Activated T-cell treated with anti-CD3 and anti-CD28 coated beads, Interleukin-2, amount 50 U/mL, for 24 hours (primary cell): ENCODE measurements at places on chromosomes 7 and 10.

DNA sequence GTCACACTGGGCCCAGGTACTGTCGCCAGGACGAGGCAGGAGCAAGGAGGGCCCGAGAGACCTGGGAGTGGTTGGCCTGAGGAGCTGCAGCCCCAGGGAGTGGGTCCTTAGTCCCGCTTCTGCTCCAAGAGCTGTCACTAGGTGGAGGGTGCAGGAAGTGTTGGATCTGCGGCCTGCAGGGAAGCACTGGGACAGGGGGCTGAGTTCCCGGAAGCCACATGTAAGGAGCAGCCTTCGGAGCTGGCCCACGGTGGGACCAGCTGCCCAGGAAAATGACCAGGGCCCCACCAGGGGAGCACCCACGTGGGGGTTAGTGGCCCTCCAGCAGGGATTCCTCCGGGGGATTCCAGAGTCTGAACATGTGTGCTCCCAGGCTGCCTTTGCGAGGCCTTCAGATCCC, 9.2 kb upstream of the AQP1 start:
- no peak overlapping the region for H3K4me3 ChIP-seq
- H3K4me1 ChIP-seq = no peaks in the 10 kb centered on the region
- H3K27ac ChIP-seq = no peak overlapping the region
- DNase-seq = no peak

- no peak overlapping the region for H3K4me3 ChIP-seq
- H3K27ac ChIP-seq = no peak overlapping the region
- H3K36me3 ChIP-seq = no peaks in the 10 kb centered on the region
- no peaks in the 10 kb centered on the region for H3K4me1 ChIP-seq
Measured at GRCh38 chr7:107017965-107018719, 26.4 kb upstream of the PRKAR2B start.

GRCh38 chr7:131189488-131189887, 138.2 kb upstream of the MKLN1 start:
- H3K27ac ChIP-seq = peak overlapping the region; percentile 95
- H3K4me1 ChIP-seq = peaks cover 59% of the 10 kb centered on the region
- H3K36me3 ChIP-seq = peaks cover 2% of the 10 kb centered on the region
- peak overlapping the region; percentile 35 for H3K4me3 ChIP-seq

- H3K27ac ChIP-seq = no peak overlapping the region
- no peak for DNase-seq
- H3K27me3 ChIP-seq = peaks cover 21% of the 10 kb centered on the region
- peaks cover 9% of the 10 kb centered on the region for H3K4me1 ChIP-seq
Measured at GRCh38 chr10:132063432-132063831, 2.3 kb upstream of the JAKMIP3 start.

DNA sequence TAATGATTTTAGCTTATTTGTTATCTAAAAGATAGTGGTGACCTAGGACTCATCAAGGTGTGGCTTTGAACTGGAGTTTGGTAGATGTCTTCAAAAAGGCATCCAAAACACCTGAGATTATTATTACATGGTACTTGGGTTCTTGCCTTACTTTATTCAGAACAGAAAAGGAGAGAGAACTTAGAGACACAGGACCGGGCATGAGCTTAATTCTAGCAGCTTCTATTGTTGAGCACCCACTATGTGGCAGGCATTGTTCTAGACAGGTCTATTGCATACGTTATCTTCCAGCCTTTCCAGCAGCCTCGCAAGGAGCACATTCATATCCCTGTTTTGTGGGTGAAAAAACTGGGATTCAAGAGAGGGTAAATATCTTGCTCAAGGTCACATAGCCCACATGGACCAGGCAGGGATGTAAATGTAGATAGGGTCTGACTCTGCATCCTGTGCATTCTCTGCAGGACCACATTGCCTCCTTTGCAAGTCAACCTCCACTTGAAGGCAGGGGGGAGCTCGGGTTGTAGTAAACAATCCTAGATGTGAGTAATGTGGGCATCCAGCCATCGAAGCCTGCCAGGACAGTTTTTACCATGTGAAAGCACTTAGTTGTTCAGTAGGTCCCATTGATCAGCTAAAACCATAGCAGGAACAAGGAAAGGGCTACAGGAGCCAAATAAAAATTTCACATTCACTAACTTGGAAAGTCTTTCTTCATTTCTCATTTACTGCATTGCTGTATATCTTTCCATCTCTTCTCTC, 551.4 kb downstream of the LRMDA start:
- DNase-seq = no peak
- H3K27me3 ChIP-seq = no peaks in the 10 kb centered on the region
- H3K4me3 ChIP-seq = no peak overlapping the region
